Astrocyte (in vitro differentiated cells and primary cell): ENCODE measurements at places on chromosomes 11 and 22. TPM values are rescaled to one million over a fixed set of nuclear protein-coding genes. Genes with fewer than 3 reads are reported as not detected.

Gene SLC25A18
- 0.48 and 0.55 TPM in 2 replicates for total RNA-seq

Gene CASP1
- total RNA-seq = 1.6 and 1.9 TPM in 2 replicates

GRCh38 chr11:14341968-14342367 is 17.0 kb downstream of the RRAS2 start:
- no peak overlapping the region for H3K27ac ChIP-seq
- H3K4me3 ChIP-seq = no peak overlapping the region
- H3K27me3 ChIP-seq = no peaks in the 10 kb centered on the region
- no peaks in the 10 kb centered on the region for H3K36me3 ChIP-seq

DNA sequence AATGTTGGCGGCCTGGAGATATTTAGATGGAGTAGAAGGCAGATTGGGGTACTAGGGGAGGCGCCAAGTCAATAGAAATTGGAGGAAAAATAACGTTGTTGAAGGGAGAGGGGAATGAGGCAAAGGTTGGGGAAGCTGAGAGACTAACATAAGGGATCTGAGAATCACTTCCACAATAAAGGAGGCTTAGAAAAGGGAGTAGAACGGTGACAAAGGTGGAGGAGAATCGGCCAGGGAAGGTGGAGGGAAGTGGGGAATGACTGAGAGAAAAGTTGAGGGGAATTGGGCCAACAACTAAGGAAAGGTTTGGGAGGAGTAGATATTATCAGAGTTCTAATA is 510 bp downstream of the PPME1 start:
- peak overlapping the region; percentile 77 for H3K27ac ChIP-seq
- peaks cover 15% of the 10 kb centered on the region for H3K36me3 ChIP-seq
- DNase-seq = no peak
- peaks cover 16% of the 10 kb centered on the region for H3K4me1 ChIP-seq

Gene PLA2G6
- total RNA-seq = 9.7 and 10.0 TPM in 2 replicates

- H3K36me3 ChIP-seq = no peaks in the 10 kb centered on the region
- no peak for DNase-seq
- no peak overlapping the region for H3K27ac ChIP-seq
- no peaks in the 10 kb centered on the region for H3K4me1 ChIP-seq
Measured at GRCh38 chr11:58734681-58735490, 3.1 kb upstream of the GLYAT start.

Gene RPS6KA4
- 30.7 and 36.2 TPM in 2 replicates for total RNA-seq

DNA sequence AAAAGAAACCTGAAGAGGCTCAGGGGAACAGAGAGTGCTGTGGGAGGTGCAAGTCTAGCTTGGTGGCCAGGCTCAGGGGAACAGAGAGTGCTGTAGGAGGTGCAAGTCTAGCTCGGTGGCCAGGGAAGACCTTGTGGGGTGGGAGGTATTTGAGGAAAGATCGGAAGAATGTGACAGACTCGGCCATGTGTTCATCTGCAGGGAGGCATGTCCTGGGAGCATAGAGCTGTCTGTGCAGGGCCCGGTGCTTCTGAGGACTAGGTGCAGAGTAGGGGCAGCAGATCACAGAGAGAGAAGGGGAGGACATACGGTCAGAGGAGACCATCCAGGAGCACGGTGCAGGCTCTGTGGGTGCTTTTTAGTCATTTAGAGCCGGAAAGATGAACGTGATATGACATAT is 10.8 kb downstream of the IFITM10 start:
- no peaks in the 10 kb centered on the region for H3K4me1 ChIP-seq
- no peak for DNase-seq
- no peaks in the 10 kb centered on the region for H3K27me3 ChIP-seq
- no peaks in the 10 kb centered on the region for H3K36me3 ChIP-seq

Gene UBQLN3
- total RNA-seq = not detected in 2 replicates

DNA sequence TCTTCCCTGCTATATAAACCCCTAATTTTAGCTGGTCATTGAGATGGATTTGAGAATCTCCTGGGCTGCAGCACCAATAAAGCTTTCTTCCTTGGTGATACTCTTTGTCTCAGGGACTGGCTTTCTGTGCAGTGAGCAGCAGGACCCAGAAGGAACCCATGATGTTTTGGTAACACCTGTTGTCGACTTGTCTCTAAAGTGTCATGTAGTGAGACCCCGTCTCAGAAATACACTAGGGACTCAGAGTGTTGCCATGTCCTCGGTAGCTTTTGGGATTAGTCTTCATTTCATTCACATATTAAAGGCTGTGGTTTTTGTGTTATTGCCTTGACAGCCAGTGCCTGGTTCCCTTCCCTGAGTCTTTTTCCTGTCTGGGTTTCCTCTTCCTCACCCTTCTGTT is 1078.7 kb downstream of the TBC1D22A start:
- DNase-seq = no peak
- H3K36me3 ChIP-seq = no peaks in the 10 kb centered on the region
- H3K4me3 ChIP-seq = no peak overlapping the region
- no peaks in the 10 kb centered on the region for H3K4me1 ChIP-seq
- no peak overlapping the region for H3K27ac ChIP-seq

GRCh38 chr11:6315811-6316425 is 4.4 kb downstream of the CAVIN3 start:
- H3K4me3 ChIP-seq = no peak overlapping the region
- H3K4me1 ChIP-seq = peaks cover 20% of the 10 kb centered on the region
- H3K27me3 ChIP-seq = no peaks in the 10 kb centered on the region

Gene INSC
- total RNA-seq = not detected in 2 replicates

DNA sequence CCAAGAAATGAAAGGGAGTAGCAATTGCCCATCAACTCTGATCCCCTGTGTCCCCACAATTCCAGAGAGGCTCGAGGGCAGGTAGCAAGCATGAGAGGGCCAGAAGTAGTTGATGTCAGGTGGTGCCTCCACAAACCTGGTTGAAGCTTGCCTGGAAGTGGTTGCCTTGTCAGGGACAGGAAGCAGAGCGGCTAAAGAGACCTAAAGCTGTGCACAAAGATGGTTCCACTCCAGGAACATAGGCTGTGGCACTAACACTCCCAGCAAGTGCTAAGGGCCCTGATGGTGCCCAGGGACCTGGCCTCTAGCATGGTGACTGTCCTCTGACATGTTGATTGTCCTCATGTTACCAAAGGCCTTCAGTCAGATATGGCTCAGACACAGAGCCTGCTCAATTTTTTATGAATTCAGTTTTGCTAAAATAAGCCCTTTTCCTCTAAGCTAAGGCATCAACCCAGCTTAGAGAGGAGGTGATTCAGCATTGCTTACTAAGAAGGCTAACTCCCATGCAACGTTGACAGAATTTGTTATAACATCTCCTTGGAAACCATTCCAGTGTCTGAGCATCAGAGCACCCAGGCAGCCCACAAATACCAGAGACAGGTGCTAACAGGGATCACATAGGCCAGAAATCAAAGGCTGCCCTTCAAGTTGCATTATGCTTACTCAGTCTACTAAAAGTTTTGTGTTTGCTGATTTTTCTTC is 196.3 kb upstream of the ARHGAP20 start:
- H3K4me1 ChIP-seq = peaks cover 22% of the 10 kb centered on the region
- H3K27me3 ChIP-seq = peaks cover 5% of the 10 kb centered on the region
- no peaks in the 10 kb centered on the region for H3K36me3 ChIP-seq
- H3K4me3 ChIP-seq = no peak overlapping the region
- H3K27ac ChIP-seq = peak overlapping the region; percentile 82

- no peaks in the 10 kb centered on the region for H3K36me3 ChIP-seq
- H3K4me3 ChIP-seq = no peak overlapping the region
- H3K27me3 ChIP-seq = no peaks in the 10 kb centered on the region
- no peaks in the 10 kb centered on the region for H3K4me1 ChIP-seq
Measured at GRCh38 chr11:84526250-84526649, 1100.9 kb downstream of the DLG2 start.

DNA sequence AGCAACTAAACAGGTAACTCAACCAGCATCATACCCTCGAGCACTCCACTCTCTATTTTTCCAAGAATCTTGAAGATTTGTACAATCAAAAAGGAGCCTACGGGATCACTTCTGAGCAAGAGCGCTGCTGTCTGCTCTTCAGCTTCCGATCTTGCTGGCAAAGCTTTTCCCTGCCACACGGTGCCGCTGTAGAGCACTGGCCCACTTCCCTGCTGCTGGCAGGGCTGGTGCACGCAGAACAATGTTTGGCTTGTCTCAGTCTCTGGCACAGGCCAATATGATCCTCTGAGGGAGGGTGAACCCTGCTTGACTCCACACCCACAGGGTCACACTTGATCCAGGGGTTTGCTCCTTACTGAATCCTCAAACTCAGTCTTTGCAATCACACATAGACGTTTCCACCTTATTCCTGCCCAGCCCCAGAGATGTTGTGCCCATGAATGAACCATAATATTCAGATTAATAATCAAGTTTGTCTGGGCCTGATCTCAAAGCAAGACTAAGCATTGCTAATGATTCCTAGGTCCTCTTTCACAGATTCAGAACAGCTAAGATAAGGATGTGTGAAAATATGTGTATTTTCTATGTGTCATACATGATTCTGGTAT is 536.6 kb downstream of the SOX6 start:
- H3K27me3 ChIP-seq = no peaks in the 10 kb centered on the region
- H3K27ac ChIP-seq = no peak overlapping the region
- H3K36me3 ChIP-seq = no peaks in the 10 kb centered on the region
- H3K4me3 ChIP-seq = no peak overlapping the region
- H3K4me1 ChIP-seq = peaks cover 37% of the 10 kb centered on the region

- peak; percentile 76 for DNase-seq
- H3K27me3 ChIP-seq = no peaks in the 10 kb centered on the region
- no peak overlapping the region for H3K4me3 ChIP-seq
- peaks cover 17% of the 10 kb centered on the region for H3K4me1 ChIP-seq
- H3K36me3 ChIP-seq = peaks cover 4% of the 10 kb centered on the region
Measured at GRCh38 chr11:111846063-111846462, 25.3 kb downstream of the ALG9 start.

Gene PARVA
- 106 TPM in 2 replicates for total RNA-seq

- H3K36me3 ChIP-seq = no peaks in the 10 kb centered on the region
- no peak overlapping the region for H3K27ac ChIP-seq
- no peak for DNase-seq
- H3K4me3 ChIP-seq = no peak overlapping the region
- no peaks in the 10 kb centered on the region for H3K4me1 ChIP-seq
- no peaks in the 10 kb centered on the region for H3K27me3 ChIP-seq
Measured at GRCh38 chr11:21839796-21840195, 353.1 kb upstream of the ANO5 start.

DNA sequence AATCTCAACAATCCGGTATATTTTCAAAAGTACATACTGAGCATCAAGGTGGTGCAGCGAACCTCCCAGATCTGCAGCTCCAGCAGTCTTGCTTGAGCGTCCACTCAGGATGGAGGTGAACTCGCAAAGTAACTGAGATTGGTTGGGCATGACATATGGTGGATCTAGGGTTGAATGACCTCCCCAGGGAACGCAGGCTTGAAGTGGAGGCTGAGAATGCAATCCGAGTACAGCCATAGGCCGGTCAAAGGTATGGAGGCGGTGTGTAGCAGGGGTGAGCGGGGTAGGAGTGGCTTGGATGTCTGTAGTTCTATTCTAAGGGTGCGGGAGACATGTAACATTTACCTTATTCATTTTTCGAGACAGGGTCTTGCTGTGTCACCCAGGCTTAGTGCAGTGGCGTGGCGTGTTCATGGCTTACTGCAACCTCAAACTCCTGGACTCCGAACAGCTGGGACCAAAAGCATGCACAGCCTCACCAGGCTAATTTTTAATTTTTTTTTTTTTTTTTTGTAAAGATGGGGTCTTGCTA is 631 bp upstream of the C22orf39 start:
- peak overlapping the region; percentile 63 for H3K4me3 ChIP-seq
- peaks cover 12% of the 10 kb centered on the region for H3K4me1 ChIP-seq
- no peaks in the 10 kb centered on the region for H3K27me3 ChIP-seq
- H3K36me3 ChIP-seq = peaks cover 33% of the 10 kb centered on the region

Gene APOA4
- not detected in 2 replicates for total RNA-seq

Gene NADSYN1
- total RNA-seq = 84.7 and 87.9 TPM in 2 replicates

GRCh38 chr11:124150684-124151083 is 32.5 kb upstream of the OR10D3 start:
- no peak for DNase-seq
- no peaks in the 10 kb centered on the region for H3K4me1 ChIP-seq
- no peak overlapping the region for H3K4me3 ChIP-seq
- no peak overlapping the region for H3K27ac ChIP-seq

GRCh38 chr22:48581205-48581766 is 1246.4 kb downstream of the BRD1 start:
- DNase-seq = no peak
- no peak overlapping the region for H3K4me3 ChIP-seq
- peaks cover 8% of the 10 kb centered on the region for H3K27me3 ChIP-seq
- no peaks in the 10 kb centered on the region for H3K36me3 ChIP-seq
- H3K4me1 ChIP-seq = peaks cover 6% of the 10 kb centered on the region

DNA sequence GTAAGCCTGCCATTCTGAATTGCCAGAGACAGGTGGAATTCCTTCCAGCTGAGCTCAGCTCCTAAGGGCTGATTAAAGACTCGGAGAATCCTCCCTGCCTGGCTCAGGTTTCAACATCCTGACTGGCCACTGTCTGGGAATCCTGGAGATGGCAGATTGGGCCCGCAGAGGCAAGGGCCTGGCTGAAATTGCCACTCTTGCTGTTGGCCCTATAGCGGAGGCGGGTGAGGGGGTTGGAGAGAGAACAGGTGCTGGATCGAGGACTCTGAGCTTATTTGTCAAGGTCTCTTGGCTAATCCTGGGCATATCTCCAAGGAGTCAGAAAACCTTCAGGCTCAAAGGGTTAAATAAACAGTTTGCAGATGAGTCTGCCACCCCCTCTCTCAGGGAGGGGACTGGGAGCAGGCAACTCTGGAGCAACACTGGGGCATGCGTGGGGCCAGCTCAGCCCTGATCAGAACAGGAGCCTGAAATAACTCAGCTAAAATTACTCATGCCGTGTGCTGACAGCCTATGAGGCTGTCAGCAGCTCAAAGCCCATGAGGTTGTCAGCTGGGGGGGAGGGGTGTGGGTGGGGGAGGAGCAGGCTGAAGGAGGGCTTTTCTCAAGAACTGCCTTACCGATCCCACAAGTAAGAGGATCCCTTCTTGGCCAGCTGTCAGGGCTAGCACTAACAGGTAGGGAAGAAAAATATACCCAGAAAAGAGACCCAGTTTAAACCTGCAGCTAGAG is 14.7 kb upstream of the MFRP start:
- H3K36me3 ChIP-seq = no peaks in the 10 kb centered on the region
- peaks cover 4% of the 10 kb centered on the region for H3K27me3 ChIP-seq

DNA sequence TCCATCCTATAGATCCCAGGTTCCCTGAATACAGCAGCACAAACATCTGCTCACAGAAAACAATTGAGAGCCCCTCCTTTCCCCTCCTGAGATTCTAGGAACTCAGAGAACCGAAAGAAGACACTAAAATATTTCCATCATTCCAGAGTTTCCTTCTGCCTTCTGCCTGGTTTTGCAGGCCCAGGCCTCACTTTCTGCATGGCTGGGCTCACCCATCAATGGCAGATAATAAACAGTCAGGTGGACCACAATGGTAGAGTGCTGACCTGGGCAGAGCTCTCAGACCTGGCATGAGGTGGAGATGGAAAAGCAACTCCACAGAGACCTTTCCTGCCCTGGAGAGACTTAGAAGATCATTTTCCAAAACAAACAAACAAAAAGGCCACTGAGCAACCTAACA is 389.1 kb downstream of the NXPE2 start:
- H3K27ac ChIP-seq = no peak overlapping the region
- H3K4me3 ChIP-seq = no peak overlapping the region
- no peaks in the 10 kb centered on the region for H3K4me1 ChIP-seq

Gene FGF4
- total RNA-seq = not detected in 2 replicates

GRCh38 chr22:36383110-36383581 is 4.6 kb downstream of the MYH9 start:
- peaks cover 46% of the 10 kb centered on the region for H3K4me1 ChIP-seq
- H3K4me3 ChIP-seq = peak overlapping the region; percentile 43
- H3K36me3 ChIP-seq = peaks cover 36% of the 10 kb centered on the region
- no peaks in the 10 kb centered on the region for H3K27me3 ChIP-seq

GRCh38 chr11:104390651-104391050 is 226.7 kb upstream of the PDGFD start:
- no peaks in the 10 kb centered on the region for H3K4me1 ChIP-seq
- H3K4me3 ChIP-seq = no peak overlapping the region
- no peaks in the 10 kb centered on the region for H3K36me3 ChIP-seq
- H3K27ac ChIP-seq = peak overlapping the region; percentile 56
- no peaks in the 10 kb centered on the region for H3K27me3 ChIP-seq
- peak; percentile 88 for DNase-seq
